Foreskin fibroblast (primary cell): ENCODE measurements at places on chromosomes 5 and 9.

DNA sequence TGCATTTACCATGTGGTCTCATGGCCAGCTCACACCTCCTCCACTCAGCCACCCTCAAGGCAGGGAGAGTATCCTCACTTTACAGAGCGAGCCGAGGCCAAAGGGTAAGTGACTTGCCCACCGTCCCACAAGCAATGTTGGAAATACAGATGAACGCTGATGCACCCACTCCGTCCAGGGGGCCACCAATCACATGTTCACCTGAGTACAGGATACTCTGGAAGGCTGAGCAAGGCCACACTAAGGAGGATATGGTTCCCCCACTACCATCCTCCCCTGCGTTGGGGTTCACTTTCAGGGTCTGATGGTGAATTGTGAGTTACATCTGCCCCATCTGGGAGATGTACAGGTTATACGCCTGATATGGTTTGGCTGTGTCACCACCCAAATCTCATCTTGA is 128.8 kb downstream of the ATPSCKMT start:
- no peak for DNase-seq

DNA sequence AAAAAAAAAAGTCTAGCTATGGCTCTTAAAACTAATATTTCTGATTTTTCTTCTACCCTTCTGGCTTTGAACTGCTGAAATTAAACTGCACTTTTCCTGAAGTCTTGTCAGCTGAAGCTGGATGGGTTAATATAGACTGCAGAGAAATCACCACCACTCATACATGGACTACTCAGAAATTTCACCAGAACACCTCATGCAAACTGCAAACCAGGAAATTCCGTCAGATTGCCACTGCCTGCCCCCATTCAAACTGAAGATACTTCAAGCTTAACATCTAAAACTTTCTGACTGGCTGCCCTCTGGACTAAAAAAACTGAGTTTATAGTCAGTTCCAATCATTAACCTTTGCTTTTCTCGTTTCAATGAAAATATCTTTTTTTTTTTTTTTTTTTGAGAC is 11.6 kb upstream of the ANXA2R start:
- DNase-seq = no peak

GRCh38 chr5:178199581-178200434 is 4.5 kb upstream of the HNRNPAB start:
- DNase-seq = no peak

DNA sequence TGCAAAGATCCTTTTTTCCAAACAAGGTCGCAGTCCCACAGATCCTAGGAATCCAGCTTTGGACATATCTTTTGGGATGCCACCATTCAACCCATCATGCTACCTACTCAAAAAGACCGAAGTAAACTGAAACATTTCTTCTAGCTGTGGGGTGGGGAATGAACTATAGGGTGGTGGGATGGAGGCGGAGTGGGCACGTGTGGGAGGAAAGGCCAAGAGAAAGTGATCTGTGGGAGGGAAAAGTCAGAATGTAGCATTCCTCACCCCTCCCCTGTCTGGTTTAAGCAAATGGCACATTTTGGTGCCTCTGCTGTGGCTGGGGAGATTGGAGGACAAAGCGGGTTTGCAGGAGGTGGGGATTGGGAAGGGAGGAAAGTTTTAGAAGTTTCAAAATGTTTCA is 59.2 kb upstream of the IL17B start:
- no peak for DNase-seq

GRCh38 chr9:68427216-68427977 is 71.0 kb downstream of the PGM5 start:
- DNase-seq = no peak

DNA sequence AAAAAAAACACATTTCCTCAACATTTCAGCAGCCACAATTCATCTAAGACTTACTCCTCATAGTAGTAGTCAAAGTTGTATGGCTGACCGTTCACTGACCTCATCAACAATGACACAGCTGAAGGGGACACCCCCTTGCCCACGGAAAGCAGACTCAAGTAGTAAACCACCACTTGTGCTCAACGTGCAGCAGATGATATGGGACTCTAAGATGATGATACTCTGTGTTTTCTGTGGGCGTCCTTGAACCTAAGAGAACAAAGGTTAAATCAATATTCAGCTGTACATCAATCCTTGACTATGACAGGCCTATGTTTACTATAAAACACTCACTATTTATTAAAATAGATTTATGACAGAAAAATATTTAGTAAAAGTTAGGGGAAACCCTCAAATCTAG is 71.6 kb downstream of the SETX start:
- no peak for DNase-seq

DNA sequence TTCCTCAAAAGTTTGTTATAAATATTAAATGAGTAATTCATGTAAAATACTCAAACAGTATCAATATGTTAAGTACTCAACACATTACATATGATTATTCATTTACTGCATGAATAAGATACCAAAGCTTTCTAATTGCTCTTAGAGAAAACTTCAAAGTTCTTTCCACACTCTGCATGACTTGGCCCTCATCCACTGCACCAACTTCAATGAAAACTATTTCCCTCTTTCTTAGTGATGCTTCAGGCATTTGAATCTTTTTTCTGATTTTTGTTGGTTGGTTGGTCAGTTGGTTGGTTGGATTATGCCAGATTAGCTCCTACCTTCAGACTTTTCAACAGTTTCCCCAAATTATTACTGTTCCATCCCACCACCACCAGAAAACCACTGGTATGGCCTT is 314.7 kb upstream of the RGMB start:
- DNase-seq = peak; percentile 34

- no peak for DNase-seq
These were observed 129.3 kb upstream of the LPCAT1 start for GRCh38 chr5:1652873-1653697.

- no peak for DNase-seq
These were observed 248.2 kb downstream of the TRIM32 start for GRCh38 chr9:116935149-116935897.

GRCh38 chr5:158845941-158846340 is 253.8 kb downstream of the EBF1 start:
- no peak for DNase-seq

- DNase-seq = no peak
These were observed 40.4 kb upstream of the ECM2 start for GRCh38 chr9:92576175-92576574.

GRCh38 chr5:52517667-52518066 is 270.0 kb upstream of the ITGA1 start:
- no peak for DNase-seq

DNA sequence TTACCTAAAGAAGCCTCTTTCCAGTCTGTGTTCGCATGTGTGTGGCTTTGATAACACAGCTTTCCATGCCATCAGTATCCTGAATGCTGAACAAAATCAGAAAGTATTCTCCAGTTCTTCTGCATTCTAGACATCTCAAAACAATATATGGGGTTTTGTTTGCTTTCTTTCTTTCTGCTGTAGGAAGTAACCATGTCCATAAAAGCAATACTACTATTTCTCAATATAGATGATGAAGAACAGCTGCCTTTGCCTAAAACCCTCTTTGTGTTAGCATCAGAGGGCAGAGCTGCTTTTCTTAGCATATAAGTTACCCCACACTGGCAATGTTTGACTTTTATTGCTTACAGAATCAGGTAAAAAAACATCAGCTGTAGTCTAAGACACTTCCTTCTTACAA is 963.6 kb downstream of the CDH12 start:
- DNase-seq = no peak

- peak; percentile 76 for DNase-seq
These were observed 4.9 kb upstream of the TRAF1 start for GRCh38 chr9:120931231-120932085.

DNA sequence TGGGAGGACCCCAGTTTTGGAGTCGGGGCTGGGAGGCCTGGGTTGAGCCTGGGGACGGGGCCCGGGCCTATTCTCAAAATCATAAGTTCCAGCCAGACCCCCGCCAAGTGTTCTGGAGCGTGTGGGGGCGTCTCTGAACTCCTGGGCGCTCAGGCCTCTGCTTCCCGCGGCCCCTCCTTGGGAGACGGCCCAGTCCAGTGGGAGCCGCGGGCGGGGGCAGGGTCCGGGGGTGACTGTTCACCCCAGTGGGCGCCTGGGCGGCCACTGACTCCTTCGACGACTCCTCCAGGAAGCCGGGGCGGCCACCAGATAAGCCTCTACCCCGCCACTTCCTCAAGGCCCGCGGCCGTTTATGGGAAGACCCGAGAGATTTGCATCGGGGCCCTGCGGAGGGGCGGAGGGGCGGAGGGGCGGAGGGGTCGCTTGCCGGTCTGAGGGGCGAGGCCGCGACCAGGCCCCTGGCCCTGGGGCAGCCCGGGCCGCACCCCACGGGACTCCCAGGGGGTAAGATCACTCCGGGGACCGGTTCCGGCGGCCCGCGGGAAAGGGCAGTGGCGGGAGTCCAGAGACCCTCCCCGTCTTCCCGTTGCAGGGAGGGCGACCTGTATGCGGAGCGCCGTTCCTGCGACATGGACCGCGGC is 655 bp downstream of the TOR4A start:
- peak; percentile 48 for DNase-seq

- DNase-seq = peak; percentile 52
These were observed 182.0 kb downstream of the GRIA1 start for GRCh38 chr5:153672347-153673090.

- DNase-seq = no peak
These were observed 20.8 kb downstream of the PRRT1B start for GRCh38 chr9:131566158-131566557.

DNA sequence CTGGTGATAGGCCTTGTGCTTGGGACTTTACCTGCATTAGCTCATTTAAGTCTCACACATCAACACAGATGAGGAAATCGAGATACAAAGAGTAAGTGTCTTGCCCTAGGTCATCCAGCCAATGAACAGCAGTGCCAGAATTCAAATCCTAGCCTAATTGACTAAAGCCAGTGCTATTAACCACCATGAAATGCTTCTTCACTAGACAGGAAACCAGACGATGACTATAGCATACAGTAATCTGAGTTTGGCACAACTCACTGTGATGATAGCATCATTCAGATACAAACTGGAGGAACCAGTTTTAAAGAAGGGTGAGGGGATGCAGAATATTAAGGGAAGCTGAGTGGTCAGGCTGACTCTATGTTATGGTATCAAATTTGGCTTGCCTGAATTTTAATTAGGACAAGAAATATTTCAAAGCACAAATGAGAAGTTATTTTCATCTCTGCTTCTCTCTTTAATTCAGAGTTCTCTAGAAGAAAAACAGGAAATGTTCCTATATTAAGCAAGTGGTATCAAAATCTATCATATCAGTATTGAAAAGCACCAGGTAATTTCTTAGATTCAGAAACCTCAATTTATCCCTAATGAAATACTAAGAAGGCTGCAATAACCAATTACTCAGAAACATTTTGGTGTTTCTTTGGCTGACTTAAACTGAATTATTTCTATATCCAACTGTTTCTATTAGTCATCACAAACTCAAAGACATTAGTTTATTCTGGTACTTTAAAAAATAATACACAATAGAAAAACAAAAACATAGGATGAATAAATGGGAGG is 147.0 kb upstream of the RASA1 start:
- peak; percentile 79 for DNase-seq

GRCh38 chr5:143551820-143552251 is 148.3 kb upstream of the NR3C1 start:
- peak; percentile 60 for DNase-seq

- no peak for DNase-seq
These were observed 794 bp upstream of the DCAF12 start for GRCh38 chr9:34127035-34127948.

GRCh38 chr5:29143266-29143665 is 2050.2 kb upstream of the CDH6 start:
- no peak for DNase-seq

GRCh38 chr5:100889165-100889743 is 13.8 kb downstream of the ST8SIA4 start:
- DNase-seq = no peak
